ENCODE measurements at places on chromosomes 3 and 15.
A peak's percentile ranks its signal among the peaks of the same experiment; 100 is the strongest.

DNA sequence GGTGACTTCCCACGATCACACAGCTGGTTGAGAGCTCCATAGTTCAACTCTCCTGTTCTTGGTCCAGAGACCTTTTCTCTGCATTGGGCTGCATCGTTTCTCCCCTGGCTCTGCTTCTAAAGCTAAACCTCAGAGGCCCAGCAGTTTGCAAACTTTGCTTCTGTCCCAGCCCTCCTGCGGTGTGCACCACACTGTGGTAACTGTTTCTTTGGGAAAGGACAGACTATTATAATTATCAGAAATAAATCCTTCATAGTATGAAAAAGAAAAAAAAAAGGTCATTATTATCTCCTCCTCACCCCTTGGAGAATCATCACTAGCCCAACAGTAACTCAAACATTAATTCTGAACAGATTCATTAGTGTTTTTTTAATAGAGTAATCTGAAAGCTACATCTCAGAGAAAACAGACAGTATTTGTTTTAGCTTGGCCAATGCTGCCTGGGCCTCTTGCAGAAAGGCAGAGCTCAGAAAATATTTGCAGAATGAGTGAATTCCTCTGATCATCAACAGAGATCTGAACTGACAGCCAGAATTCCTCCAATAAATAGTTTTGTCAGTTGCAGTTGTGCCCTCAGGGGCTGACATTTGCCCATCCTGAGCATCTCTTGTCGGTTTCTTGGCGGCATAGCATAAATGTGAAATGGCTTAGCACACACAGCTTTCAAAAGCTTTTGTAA, 52.9 kb downstream of the BFSP2 start:
- DNase-seq: no peak

DNA sequence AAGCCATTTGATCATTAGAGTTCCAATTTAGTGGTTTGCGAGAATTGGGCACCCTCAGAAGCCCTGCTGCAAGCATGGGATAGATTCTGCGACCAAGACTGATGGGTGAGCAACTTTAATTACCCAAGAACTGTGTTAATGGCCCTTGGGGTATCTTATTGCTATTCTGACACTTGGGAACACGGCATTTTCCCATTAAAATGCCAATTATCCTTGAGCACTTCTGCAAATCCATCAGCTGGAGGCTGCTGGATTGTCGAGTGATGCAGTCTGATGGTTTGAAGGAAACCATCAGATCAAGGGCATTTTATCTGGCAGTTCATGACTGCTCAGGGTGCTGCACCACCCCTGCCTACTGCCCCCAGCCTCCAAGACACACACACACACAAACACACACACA, 183.6 kb upstream of the PROK2 start:
- no peak for DNase-seq

DNA sequence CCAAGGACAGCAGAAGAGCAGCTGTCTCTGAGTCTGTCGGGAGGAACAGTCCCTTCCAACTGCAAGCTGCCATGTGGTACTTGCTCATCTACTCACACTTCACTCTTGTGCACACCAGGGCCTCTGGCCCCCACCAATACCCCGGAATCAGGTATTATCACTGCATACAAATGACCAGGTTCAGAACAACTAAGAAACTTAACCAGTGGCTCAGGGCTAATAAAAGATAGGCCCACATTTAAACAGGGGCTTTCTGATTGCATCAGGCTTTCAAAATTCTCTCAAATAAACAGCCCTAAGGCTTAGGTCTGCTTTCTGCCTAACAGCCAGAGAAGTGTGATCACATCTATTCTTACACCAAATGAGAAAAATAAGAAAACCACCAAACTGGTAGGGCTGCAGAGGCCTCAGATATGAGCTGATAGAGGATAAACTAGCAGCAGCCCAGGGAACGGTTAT, 20.7 kb downstream of the CCDC12 start:
- no peak for DNase-seq

DNA sequence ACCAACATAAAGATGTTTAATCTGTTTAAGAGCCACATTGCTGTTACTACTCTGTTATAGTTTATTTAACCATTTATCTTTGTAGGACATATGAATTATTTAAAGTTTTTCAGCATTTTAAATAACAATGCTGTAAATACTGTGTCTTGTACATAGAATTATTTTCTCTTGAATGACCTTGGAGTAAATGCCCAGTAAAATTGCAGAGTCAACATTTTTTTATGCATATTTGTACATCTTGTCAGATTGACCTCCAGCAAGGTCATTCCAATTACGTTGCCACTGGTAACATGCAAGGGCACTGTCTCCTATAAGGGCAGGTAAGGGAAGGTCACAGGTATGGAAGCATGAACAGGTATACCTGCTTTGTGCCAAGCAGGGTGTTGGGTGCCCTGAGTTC, 64.3 kb downstream of the RLBP1 start:
- DNase-seq: no peak

DNA sequence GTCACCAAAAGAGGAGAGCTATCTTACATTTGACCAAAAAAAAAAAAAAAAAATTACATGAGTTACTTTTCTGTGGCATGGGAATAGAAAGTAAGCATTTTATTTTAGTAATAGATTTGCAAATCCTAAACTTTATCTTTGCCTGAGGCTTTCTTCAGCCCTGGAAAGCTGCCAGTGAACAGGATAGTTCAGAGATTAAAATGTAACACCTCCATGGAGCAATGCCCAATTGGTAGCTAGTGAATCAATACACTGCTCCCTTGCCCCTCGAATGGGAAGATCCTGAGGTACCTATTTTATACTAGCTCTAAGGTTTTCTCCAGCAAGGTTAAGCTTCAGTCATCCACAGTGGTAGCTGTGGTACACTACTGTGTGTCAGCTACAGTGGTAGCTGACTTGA, 867.1 kb downstream of the NAALADL2 start:
- DNase-seq: no peak

GRCh38 chr3:36893826-36894225, 51.0 kb downstream of the TRANK1 start:
- DNase-seq: no peak

DNA sequence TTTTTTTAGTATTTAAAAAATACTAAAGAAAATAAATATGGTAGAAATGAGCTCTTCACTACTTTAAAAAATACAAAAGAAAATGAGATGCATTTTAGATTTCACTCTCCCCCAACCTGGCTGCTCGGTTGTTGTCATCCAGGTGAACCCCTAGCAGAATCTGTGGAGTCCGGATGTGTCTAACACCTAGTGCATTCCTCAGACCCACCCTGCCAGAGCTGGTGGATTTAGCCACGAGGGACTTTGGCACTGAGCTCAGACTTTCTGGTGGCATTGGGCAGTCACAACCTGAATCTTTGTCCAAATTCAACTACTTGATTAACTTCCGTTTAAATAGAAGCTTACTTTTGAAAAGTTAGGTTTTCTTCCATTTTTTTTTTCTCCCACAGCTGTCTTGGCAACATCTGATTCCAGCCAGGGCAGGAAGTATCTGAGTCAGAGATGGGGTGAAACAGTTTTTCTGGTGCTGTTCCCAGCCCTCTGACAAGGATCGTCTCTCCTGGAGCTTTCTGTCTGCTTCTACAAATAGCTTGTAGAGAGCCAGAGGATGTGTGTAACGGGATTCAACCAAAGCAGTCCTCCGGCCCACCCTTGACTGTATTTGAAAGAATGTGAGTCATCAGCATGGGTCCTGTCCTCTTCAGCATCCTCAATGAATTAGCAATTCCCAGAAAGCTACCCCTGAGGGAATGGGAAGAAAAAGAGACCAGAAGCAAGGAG, 301.8 kb upstream of the MCTP2 start:
- DNase-seq: no peak

DNA sequence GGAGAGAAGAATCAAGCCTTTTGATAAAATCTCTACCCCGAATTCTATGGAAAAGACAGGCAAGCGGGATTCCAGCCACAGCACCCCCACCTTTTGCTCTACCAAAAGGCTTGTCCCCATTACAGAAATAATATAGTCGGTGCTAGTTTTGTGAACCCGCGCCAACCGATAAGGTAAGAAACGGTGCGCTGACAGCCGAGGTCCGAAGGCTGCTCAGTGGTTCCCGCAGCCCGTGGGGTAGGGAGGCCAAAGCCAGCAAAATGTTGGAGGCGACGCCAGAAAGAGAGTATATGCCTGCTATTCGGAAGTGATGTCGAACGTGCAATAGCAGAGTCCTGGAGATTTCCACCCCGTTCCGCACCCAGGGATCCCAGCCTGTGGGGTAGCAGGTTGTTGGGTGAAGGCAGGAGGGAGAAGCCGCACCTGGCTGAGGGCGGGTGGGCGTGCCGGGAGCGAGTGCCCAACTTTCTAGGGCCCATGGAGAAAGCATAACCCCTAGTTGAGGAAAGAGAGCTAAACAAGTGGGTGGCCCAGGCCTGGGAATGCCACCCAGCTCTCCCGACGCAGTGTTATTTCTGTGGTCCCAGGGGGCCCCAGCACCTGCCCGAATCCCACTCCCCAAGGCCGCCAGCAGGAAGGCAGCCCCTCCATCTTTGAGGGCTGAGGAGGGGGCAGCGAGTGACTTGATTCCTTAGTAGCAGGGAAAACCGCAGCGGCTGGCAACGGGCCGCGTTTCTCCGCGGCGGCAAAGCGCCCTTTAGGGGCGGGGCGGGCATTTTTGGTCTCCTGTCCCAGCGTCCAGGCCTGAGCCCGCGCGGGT, 7.9 kb upstream of the SOX2 start:
- DNase-seq: no peak

DNA sequence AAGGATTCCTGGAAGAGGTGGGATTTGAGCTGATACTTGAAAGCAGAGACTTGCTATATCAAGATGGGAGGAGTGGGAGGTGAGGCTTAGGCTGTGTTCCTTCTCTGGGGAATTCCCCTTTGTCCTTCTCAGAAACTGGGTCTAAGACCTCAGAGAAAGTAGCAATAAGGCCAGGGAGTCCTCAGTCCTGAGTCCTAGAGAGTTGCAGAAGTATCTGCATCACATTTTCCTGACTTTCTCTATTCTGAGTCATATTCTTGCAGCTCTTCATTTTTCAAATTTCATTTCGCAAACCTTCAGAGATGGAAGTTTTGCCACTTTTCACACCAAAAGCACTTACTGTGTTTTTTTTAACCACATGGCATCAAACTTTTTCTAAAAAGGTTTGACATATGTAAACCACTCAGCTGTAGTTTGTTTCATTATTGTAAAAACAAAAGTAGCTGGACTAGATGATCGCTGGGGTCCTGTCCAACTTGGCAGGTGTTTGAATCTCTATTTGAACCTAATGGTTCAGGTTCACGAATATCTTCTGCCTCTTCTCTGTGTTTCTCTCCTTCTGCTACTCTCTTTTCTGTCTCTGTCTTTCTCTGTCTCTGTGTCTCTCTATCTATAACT, 21.3 kb downstream of the COLQ start:
- DNase-seq: no peak

GRCh38 chr3:17643691-17644090, 98.7 kb downstream of the TBC1D5 start:
- DNase-seq: no peak

DNA sequence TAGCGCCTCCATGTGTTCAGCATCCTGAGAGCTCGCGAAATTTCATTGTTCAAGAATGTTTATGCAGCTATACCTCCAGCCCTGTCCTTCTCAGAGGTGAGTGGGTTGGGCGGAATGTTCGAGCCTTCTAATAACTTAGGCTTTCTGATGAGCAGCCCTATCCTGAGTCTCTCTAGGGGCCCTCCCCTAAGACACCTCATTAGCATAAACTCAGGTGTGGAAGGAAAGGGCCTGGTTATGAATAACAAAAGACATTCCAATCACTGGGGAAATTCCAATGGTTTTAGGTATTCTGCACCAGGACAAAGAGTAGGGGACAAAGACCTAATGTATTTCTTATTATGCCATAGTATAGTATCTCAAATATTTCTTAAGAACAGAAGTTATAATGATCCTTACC, 138.1 kb upstream of the PDZRN3 start:
- no peak for DNase-seq

DNA sequence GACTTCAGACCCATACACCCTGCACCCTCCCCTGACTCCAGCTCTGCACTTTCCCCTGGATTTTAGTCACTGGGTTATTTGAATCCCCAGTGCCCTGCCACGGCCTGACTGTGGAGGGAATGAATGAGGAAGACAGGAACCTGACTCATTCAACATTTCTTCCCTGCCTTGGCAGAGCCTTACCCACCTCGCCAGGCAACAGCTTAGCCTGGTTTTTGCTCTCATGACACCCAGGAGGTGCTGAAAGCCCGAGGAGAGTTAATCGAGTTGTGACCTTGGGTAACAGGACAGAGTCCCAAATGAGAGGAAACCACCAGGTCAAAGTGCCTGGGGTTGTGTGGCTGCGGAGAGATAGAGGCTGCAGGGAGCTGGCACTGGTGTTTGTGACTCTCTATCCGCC, 128.3 kb downstream of the SMAD6 start:
- no peak for DNase-seq

DNA sequence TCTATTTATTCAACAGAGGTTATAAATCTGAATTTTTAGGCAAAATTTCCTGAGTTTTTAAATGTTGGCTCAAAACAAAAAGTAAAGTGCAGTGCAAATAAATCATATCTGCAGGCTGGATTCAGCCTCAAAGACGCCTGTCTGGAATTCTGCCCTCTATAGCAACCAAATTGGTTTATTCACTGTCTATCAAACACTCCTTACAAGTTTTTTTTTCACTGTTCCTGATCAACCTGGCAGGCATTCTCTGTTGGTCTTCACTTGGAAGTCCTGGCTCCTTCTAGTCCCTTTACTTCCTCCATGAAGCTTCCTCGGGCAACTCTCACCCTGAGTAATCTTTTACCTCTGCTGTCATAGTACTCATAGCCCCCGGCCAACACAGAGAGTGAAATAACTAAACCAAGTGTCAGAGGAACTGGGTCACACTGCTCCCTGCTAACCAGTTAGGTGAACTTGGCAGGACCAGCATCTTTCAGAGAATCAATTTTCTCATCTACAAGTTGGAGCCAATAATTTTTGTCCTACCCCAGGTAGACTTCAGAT, 36.8 kb upstream of the TIPARP start:
- DNase-seq: no peak

GRCh38 chr15:87736401-87736800, 520.1 kb downstream of the NTRK3 start:
- no peak for DNase-seq

DNA sequence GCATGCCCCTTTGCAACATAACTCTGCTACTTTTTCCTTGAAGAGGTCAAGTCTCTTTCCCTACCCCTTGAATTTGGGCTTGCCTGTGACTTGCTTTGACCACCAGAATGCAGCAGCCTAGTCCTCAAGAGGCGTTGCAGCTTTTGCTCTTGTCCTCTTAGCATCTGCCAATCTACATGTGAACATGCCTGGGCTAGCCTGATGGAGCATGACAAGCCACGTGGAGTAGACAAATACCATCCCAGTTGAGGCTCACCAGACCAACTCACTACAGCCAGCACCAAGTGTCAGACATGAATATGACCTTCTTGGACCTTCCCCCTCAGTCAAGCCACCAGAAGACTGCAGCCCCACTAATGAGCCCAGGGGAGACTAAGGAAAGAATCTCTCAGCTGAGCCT, 32.9 kb downstream of the AMOTL2 start:
- DNase-seq: no peak

GRCh38 chr15:33148129-33148751, 46.3 kb downstream of the FMN1 start:
- peak; percentile 11 for DNase-seq

GRCh38 chr15:65862682-65863081, 6.6 kb upstream of the RAB11A start:
- DNase-seq: peak; percentile 69

Measured in activated naive CD8-positive, alpha-beta T cell treated with anti-CD3 and anti-CD28 coated beads, Interleukin-2, amount 50 U/mL, for 24 hours (primary cell).